GM13977 (cell line): ENCODE measurements at places on chromosomes 5 and 9.

- DNase-seq, result no peak
These were observed 27.5 kb downstream of the PAEP start for GRCh38 chr9:135588886-135589595.

DNA sequence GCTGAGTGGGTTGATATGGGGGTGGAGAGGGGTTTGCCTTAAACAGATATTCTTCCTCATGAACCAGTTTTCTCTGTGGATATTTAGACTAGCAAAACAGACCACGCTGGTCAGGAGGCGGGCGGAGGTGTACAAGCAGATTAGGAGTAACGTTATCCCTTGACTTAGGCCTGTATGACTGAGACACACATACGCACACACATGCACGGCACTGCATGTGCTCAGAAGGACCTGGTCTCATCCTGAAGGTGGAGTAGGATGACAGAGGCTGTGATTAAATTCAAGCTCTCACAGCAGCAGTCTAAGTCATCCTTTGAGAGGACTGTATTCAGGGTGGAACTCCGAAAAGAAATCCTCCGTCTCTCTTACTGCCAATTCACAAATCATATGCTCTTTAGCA, 209.7 kb downstream of the DIRAS2 start:
- no peak for DNase-seq

GRCh38 chr5:139633295-139634027, 14.7 kb upstream of the CXXC5 start:
- DNase-seq, result peak; percentile 76

DNA sequence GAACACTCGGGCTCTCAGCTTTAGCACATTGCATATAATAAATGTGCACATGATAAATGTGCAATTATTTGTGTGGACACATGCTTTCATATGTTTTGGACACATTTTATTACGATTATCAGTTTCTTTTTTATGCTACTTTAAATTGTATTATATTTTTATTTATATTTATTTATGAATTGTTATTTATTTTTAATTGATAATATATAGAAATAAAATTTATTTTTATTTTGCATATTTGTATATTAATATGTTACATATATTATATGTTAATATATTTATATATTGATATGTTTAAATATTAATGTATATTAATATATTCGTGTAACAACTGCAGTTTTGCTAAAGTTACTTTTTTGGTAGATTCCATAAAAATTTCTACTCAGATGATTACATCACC, 454.8 kb upstream of the CDH10 start:
- DNase-seq, result no peak

GRCh38 chr9:133684121-133684935, 48.2 kb downstream of the DBH start:
- DNase-seq, result no peak

- no peak for DNase-seq
These were observed 151.8 kb upstream of the COL5A1 start for GRCh38 chr9:134489621-134490408.

- no peak for DNase-seq
These were observed 9.8 kb upstream of the CORO2A start for GRCh38 chr9:98202252-98202651.

DNA sequence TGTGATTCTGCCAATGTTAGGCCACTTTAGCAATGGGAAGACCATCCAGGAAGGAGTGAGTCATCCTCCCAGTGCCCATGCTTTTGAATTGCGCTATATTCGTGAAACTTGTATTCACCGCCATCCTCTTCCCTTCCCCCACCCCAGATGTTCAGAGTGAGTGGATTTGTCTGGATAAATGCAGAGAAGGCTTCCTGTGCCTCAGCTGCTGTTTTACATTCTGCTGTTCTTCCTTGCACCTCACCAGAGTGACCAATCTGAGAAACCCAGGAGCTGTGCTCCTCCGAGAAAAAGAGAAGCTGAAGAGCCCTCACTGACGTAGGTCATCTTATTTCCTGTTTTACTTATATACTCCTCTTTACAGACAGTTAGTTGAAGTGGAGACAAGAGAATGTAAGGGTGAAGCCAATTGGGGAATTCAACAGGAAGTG, 24.6 kb upstream of the SVEP1 start:
- DNase-seq, result no peak

DNA sequence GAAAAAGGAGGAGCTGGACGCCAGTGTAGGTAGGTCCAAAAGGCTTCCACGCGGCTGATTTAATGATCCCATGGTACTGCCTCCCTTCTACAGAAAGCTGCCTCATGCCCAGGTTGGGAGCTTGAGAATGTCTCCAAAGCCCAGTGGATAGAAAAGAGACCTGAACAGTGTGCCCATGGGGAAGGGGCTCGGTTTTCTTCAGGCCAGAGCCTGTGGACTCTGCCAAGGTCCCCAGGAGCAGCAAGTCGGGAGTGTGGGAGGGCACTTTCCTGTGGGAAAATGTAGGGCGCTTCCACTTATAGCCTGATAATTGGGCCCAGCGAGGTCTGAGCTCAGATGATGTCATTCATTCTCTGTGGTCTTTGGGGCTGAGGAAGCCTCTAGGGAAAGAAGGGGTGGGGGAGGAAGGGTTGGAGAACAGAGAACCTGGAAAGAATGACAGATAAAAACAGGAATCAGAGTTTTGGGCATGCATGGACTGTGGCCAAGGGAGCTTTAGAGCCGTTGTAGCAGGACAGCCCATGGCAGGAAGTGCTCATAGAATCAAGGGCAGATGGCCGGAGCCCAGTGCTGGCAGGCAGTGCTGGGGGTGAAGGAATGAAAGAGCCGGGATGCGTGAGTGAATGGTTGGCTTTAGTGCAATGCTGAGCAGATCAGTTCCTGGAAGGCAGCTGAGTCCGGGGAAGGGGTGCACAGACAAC, 42.5 kb upstream of the SH3PXD2B start:
- DNase-seq, result no peak

GRCh38 chr9:127179633-127180441, 57.4 kb upstream of the ANGPTL2 start:
- DNase-seq, result no peak

- no peak for DNase-seq
These were observed 135.4 kb downstream of the ATG10 start for GRCh38 chr5:82107267-82107666.

- DNase-seq, result no peak
These were observed 152.3 kb downstream of the BAAT start for GRCh38 chr9:101232405-101232977.

DNA sequence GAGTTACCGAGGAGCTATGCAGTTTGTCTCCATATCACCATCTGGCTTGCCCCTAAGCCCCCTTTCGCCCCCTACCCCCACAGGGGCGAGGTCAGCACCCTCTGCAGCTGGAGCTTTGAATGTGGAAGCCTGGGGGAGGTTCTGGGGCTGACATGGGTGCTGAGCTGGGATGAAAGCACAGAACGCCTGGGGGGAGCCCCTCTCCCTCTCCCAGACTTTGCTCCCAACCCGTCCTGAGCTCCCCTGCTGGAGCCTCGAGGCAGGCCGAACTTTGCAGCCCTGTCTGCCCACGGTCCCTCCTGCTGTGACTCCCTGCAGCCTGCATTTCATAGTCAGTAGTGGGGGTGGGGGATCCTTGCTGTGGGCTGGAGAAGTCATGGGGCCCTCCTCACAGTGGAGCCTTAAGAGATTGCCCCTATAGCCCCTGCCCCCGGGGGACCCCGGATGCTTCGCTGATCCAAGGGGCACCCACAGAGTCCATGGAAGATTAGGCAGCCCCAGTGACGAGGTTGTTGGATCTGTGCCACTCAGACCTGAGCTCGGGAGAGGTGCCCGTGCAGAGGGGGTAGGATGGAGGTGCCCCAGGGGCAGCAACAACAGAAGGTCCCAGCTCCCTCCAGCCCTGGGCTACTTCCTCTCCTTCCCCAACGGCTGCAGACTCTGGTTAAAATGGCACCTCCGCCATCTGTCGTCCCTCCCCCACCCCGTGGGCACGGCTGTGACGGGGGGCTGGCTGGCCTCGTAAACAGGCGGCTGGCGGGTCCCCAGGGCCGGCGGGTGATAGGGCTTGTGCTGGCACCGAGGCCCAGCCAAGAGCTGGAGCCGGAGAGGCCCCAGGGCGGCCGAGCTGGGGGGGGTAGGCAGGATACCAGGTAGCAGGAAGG, 162.0 kb downstream of the C9orf50 start:
- DNase-seq, result peak; percentile 56

- DNase-seq, result no peak
These were observed 322.1 kb upstream of the SLC30A5 start for GRCh38 chr5:68771732-68772131.

DNA sequence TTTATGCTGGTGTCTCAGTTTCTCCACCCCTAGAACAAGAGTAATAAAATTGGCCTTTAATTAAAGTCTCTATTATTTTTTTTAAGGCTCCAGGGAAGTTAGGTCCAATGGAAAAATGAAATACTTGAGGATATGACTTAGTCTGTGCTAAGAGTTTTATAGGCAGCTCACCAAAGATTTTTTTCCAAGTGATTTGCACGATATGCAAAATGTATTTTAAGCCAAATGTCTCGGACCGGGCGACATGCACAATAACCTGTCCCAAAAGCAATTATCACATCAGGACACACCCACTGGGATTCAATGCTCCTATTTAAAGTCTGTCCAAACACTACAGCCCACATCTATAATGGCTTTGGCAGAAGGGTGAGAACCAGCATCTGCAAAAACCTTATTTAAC, 136.1 kb upstream of the ANKH start:
- no peak for DNase-seq

GRCh38 chr5:157761690-157762621, 18.4 kb downstream of the LSM11 start:
- DNase-seq, result peak; percentile 74

GRCh38 chr9:27157736-27158135, 48.7 kb downstream of the TEK start:
- no peak for DNase-seq

GRCh38 chr5:110957934-110958333, 113.6 kb upstream of the TSLP start:
- no peak for DNase-seq

DNA sequence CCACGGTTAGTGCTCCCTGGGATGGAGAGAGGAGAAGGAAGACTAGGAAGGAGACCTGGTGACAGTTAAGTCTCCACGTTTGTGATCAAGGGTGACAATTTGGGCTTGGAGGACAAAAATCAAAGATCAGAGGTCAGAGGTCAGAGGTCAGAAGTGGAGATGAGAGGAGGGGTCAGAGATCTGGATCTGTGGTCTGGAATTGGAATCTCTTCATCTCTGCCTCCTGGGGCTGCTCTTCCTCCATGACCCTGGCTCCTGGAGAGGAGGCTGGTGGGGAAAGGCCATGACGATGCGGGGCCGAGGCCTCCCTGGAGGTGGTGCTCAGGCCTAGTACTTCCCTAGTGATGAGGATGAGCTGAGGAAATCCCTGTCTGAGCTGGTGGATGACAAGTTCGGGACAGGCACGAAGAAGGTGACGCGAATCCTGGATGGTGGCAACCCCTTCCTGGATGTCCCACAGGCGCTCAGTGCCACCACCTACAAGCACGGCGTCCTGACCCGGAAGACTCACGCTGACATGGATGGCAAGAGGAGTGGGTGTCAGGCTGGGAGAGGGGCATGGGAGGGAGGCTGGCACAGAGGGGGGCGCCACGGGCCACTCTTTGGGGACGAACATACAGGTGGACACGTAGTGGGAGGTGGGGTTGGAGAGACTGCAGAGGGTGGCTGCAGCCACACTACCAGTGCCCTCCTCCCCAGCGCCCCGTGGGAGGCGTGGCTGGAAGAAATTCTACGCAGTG, 41.0 kb downstream of the PSD2 start:
- no peak for DNase-seq

- peak; percentile 72 for DNase-seq
These were observed 25.3 kb upstream of the ENHO start for GRCh38 chr9:34547960-34548611.

GRCh38 chr9:118729981-118730380, 639.3 kb downstream of the BRINP1 start:
- no peak for DNase-seq

GRCh38 chr9:14071484-14071883, 242.5 kb downstream of the NFIB start:
- DNase-seq, result no peak

GRCh38 chr9:75461183-75461582, 372.9 kb downstream of the OSTF1 start:
- no peak for DNase-seq

- DNase-seq, result peak; percentile 52
These were observed 175.3 kb downstream of the SLF1 start for GRCh38 chr5:94793816-94794198.

GRCh38 chr5:39175273-39175955, 43.9 kb downstream of the FYB1 start:
- no peak for DNase-seq

GRCh38 chr5:144332265-144332664, 161.6 kb downstream of the KCTD16 start:
- no peak for DNase-seq

DNA sequence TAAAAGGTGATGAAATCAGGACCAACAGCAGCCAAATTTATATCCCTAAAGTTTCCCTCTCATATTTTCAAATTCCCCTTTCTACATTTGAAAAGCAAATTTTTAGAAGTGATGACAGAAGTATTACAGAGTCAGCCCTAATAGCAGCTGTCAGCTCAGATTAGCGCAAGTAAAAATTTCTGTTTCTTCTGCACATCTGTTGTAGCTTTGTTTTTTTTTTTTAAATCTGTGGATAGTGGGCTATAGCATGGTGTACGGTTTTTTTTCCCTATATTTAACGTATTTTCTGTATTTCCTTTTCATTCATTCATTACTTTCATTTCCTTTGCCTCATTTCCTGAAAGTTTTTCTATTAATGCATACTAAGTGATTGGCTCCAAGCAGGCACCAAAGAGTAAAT, 99.1 kb downstream of the MACIR start:
- DNase-seq, result no peak

- peak; percentile 88 for DNase-seq
These were observed 497.6 kb downstream of the GADD45G start for GRCh38 chr9:90102292-90102901.

- DNase-seq, result no peak
These were observed 215.7 kb downstream of the GAS1 start for GRCh38 chr9:86731511-86732063.

DNA sequence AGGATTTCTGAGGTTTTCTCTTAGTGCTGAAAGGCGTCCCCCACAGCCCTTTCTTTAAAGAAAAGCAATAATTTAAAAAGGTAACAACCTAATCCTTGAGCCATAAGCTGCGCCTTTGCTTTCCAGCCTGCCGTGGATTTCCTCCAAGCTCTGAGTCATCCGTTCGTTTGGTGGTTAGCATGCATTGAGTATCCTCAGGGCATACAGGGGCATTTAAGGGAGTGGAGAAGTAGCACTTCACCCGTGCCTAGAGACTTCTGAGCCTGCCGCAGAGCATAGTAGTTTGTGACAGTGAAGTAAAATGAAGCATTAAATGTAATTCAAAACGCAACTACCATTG, 892 bp upstream of the TNC start:
- no peak for DNase-seq

DNA sequence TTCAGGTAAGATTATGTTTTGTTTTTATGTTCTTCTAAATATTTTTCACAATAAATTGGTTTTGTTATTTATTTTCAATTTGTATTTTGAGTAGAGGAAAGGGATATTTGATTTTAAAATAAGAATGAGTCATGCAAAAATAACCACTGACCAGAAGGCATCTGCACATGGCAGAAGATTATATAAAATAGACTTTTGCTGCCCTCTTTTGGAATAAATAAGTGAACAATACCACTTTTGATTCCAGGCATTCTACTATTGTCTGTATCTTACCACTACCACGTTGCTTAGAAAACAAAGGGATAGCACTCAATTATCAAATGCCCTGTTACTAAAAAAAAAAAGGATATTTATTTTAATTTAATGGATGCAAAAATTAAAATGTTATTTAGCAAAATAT, 227.3 kb upstream of the ITGA1 start:
- DNase-seq, result no peak

GRCh38 chr9:27784847-27785713, 211.8 kb upstream of the C9orf72 start:
- no peak for DNase-seq

- no peak for DNase-seq
These were observed 56.1 kb downstream of the AGXT2 start for GRCh38 chr5:34991486-34992238.
